HT-29 (cell line): ENCODE measurements at places on chromosomes 7 and 10. TPM values are rescaled to one million over a fixed set of nuclear protein-coding genes. Genes with fewer than 3 reads are reported as not detected.

The VGF gene
- 0.39 and 0.48 TPM in 2 replicates for total RNA-seq

DNA sequence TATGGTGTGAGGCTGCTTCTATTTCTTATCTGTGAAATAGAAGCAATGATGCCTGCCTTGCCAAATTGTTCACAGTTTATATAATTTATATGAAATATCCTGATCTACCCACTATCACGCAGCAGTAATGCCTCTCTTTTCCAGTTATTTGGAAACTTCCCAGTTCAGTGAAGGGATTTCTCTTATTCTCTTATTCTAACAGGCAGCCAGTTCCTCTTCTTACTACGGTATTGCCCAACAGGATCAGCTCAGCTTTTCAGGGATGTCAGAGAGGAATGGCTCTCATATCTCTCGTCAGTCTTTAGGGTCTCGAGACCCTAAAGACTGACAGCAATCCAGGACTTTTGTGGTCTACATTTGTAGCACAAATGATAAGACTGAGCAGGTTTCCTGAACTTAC, 215.6 kb downstream of the CREB5 start:
- DNase-seq = no peak

GRCh38 chr7:138958391-138958956, 22.7 kb downstream of the KIAA1549 start:
- DNase-seq = no peak

DNA sequence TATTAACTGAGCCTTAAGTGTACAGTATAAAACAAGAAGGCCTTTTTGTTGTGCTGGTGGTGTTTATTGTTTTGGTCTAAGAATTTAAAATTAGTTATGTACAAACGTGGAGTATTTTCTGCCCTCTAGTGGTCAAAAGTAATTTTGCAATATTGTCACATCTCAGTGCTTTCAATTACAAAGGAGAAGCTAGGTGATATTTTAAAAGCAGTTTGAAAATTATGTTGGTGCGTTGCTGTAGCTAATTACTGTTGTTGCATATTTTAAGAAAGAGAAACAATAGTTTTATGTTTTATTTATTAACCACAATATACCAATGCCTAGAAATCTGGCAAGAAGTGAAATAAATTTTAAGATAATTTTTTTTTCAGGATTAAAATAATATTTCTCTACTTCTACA, 11.4 kb downstream of the NPVF start:
- DNase-seq = peak; percentile 85

The INSYN2A gene
- not detected in 2 replicates for total RNA-seq

The AKR1C4 gene
- 0.29 TPM in 1 of 2 replicates, not detected in the other for total RNA-seq

DNA sequence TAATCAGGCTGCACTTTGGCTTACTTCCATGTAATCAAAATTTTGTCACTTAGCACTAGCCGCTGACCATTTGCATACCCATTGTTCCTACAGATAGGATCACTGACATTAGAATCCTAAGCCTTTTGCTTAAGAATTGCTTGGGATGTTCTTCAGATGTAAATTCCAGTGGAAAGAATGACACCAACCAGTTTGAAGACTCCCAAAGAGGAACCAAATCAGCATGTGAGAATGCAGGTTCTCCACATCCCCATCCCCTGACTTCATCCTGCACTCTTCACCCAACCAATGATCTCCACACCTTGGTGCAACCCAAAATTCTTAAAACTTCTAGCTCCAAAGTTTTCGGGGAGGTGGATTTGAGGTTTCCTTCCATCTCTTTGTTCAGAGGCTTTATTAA, 345.6 kb downstream of the GPAM start:
- DNase-seq = no peak

GRCh38 chr10:124711145-124711544, 33.0 kb downstream of the FAM53B start:
- no peak for DNase-seq

GRCh38 chr10:103633846-103634245, 140.3 kb downstream of the NEURL1 start:
- no peak for DNase-seq

GRCh38 chr10:69389827-69390490, 26.8 kb downstream of the TACR2 start:
- DNase-seq = peak; percentile 42

DNA sequence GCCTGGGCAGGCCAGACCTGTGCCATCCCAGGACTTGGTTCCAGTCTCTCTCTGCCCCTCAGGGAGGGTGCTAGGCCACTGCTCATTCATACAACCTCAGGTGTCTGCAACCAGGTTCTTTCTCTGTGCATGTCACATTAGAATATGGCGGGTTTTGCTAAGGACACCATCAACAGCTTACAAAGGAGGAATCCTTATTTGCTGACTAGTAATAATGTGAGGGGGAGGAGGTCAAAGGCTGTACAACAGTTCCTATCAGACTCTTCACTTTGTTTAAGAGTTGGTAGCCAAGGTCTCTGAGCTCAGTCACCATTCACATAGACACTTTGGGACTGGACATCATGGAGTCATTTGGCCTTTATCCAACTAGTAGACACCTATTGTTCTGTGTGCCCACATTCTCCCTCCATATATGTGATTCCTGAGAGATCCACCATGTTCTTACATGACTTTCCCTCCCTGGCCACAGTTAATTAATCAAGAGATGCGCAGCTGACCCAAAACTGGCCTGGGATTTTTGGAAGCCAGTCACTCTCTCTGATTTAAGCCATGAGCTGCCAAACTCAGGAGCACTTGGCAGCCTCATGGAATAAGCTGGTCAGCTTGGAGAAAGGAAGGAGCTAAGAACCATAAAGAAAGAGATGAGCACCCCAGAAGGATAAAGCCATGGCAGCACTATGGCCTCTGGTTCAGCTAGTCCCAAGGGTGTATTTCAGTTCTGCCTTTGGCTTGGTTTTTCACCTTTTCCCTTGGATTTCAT, 51.2 kb downstream of the DPCD start:
- no peak for DNase-seq

GRCh38 chr10:5068274-5068984, 25.8 kb upstream of the AKR1C3 start:
- no peak for DNase-seq

The FGFBP3 gene
- total RNA-seq = 0.92 and 0.94 TPM in 2 replicates

DNA sequence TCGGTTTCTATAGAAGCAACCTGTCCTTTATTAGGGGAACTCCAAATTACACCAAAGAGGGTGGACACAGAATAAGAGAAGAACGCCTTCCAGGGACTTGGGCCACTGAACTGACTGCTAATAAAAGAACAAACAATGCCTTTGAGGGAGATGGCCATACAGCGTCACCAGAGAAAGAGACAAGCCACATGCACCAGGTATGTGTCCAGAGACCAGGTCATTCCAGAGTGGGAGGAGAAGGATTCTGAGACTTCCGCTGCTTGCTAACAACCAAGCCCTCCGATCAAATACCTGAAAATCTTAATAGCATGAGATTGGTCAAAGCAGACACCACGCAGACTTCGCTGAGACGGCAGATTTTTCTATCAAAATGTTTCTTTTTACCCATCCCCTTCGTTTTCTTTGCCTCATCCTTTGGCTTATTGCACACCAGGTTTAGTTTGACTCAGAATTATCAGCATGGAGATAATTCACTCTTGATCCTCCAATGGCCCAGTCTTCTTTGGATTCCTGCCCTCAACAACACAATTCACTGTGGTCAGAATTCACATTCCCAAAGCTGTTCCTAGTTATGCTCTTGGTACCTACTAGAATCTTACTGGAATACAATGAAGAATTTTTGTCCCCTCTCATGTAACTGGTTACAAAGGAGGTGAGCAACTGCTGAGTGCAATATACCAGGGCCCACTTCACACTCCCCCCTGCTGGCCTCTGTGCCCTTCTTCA, 87.4 kb upstream of the DDC start:
- DNase-seq = no peak

The SPDYE1 gene
- not detected in 2 replicates for total RNA-seq

GRCh38 chr10:119516381-119517234, 25.9 kb downstream of the RGS10 start:
- DNase-seq = no peak

GRCh38 chr10:103859161-103860086, 4.0 kb upstream of the SH3PXD2A start:
- peak; percentile 82 for DNase-seq

- DNase-seq = no peak
These were observed 287.1 kb upstream of the C7orf33 start for GRCh38 chr7:148303295-148304082.

DNA sequence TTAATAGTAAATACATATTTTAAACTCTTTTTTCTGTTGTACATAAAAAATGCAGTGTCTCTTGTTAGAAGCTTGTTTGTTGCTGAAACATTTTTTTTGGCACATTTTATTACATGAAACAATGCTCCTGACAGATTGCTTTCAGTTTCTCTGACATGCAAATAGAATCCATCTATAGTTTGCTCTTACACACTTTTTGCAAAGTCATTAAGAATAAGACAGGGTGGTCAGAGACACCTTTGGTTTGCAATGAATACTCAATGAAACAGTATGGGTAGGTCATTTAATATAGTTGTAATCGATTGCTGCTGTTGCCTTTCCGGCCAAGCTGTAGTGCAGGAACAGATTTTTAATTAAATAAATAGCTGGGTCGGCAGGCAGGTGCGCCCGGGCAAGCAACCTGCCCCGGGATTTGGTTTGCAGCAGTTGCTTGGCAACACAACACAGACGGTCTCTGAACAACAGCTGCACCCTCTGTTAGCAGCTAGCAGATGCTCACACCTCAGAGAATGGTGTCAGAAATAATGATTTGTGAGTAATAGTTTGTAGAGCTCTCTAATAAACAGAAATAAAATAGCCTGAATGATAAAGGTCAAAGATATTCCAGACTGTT, 115.7 kb upstream of the CACNA2D1 start:
- peak; percentile 79 for DNase-seq

- DNase-seq = no peak
These were observed 96.7 kb upstream of the CABCOCO1 start for GRCh38 chr10:61565819-61566560.

The EN2 gene
- not detected in 2 replicates for total RNA-seq

GRCh38 chr7:29332042-29332811, 137.7 kb downstream of the CHN2 start:
- DNase-seq = no peak
